ENCODE measurements at places on chromosomes 2 and 18.
A peak's percentile ranks its signal among the peaks of the same experiment; 100 is the strongest.

DNA sequence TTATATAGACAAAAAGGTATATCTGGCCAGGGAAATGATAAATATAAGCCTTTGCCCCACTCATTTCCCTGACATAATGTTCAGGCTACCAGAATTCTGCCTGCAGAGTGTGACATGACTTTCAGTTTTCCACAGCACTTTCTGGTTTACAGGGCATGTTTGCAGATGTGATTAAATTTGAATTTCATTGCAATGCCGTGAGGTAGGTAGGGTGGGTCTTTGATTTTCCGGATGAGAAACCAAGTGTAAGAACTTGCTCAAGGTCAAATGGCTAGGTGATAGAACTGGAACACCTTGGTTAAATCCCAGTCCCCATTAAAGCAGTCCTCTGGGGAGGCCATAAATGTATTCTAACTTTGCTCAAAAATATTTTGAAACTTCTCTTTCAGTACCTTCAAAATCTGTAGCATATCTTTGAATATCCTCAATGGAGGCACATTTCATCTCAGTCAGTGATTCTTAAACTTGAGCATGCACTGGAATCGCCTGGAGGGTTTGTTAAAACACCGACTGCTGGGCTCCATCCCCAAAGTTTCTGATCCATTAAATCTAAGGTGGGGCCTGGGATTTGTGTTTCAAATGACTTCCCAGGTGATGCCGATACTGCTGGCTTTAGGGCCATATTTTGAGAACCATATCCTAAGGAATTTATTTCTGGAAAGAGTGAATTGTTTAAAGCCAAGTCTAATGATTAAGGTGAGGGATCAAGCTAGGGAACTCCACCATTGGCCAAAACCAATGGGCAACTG is 35.0 kb downstream of the MRPL33 start:
- no peak for DNase-seq

DNA sequence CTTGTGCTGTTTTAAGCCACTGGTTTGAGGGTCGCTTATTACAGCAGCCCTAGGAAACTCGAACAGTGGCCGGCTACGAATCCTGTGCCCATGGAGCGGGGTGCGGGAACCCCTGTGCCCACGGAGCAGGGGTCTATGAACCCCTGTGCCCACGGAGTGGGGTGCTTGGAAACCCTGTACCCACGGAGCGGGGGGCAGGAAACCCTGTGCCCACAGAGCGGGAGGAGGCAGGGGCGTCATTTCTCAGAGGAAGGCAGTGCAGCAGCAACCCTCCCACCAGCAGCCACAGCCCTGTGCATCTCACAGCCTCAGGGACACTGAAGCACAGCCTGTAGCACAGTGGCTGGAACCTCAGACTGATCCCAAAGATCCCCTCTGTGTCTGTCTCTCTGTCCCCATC is 34.2 kb upstream of the GPC1 start:
- no peak for DNase-seq

DNA sequence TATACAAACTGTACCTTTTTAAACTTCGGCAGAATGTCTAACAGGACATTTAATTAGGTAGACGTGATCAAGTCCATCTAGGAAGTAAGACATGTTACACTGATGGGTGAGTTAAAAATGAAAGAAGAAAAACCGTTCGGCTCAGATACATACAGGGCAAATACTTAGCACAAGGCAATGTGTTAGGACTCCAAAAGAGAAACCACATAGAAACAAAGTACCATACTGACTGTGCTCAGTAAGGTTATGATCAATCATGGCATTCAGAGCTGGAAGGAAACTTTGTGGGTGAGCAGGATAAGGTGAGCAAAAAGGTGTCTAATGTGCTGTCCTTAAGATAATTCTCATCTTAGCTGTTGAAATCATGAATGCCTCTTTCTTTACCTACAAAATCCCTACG is 211.9 kb downstream of the STK39 start:
- DNase-seq = peak; percentile 14

GRCh38 chr2:218957671-218958070 is 1.8 kb upstream of the CDK5R2 start:
- DNase-seq = no peak

GRCh38 chr2:134282629-134283400 is 28.9 kb downstream of the MGAT5 start:
- peak; percentile 32 for DNase-seq

DNA sequence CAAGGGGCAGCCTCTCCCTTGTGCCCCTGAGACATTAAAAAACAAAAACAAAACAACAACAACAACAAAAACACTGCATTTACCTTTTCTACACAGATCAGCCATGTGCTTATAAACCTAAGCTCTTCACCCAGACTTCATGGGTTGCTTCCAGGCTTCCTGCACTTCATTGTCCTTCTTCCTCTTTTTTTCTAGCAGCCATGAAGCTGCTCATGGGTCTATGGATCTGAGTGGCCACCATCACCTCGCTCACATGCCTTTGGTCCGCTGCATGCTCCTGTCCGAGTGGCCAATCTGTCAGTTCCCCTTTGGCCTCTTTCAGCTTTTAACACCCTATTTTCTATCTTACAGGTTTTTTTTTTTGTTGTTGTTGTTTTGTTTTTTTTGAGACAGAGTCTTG is 9.0 kb upstream of the TET3 start:
- DNase-seq = no peak

- no peak for DNase-seq
These were observed 7.2 kb upstream of the LBH start for GRCh38 chr2:30224151-30224550.
